NCI-H82 (cell line): ENCODE measurements at places on chromosomes 12 and 14.

DNA sequence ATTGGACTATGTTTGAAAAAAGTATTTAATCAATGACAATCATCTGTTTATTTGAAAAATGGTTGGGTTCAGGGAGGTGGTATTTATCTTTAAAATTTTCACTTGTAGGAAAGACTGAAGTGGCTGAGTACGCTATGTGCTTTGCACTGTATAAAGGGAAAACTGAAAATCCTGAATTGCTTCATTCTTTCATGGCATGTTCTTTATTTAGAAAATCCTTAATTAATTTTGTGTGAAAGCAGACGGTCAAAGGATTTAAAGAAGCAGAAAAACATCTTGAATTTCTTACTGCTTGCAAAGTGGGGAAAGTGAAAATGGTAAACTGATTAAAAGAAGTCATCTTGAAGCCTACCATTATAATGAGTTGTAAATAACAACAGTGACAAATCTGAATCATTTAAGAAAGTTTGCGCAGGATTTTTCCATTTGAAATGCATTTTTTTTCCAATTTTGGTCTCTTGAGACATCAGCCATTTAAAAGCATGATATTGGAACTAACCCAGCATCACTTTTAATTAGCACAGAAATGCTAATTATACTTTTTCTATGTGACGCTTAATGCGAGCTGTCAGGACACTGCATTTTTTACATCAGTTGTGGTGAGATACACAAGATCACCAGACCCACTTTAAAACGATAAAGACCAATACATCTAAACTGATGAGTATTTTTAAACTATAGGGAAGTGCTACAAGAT lies 169.0 kb downstream of the NEDD1 start:
- DNase-seq: no peak

- DNase-seq: no peak
These were observed 271.6 kb downstream of the CACNA1C start for GRCh38 chr12:2324387-2324786.

- peak; percentile 68 for DNase-seq
These were observed 33.8 kb downstream of the CREBL2 start for GRCh38 chr12:12645485-12645884.

DNA sequence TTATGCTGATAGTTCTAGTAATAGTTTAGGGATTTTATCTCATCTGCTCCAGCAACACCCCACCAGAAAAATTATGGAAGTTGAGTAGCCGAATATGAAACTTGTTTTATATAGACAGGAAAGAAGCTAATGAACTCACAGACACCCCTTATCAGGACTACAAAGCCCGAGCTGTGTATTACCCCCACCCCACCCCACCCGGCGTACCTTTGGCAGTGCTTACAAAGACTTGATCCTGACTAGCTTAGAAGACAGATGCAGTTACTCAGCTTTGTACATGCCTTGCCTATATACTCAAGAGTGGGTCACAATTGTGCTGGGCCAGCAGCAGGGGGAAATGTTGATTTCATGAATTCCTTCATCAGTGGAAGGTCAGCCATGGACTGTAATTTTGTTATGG lies 22.4 kb downstream of the PROX2 start:
- no peak for DNase-seq

DNA sequence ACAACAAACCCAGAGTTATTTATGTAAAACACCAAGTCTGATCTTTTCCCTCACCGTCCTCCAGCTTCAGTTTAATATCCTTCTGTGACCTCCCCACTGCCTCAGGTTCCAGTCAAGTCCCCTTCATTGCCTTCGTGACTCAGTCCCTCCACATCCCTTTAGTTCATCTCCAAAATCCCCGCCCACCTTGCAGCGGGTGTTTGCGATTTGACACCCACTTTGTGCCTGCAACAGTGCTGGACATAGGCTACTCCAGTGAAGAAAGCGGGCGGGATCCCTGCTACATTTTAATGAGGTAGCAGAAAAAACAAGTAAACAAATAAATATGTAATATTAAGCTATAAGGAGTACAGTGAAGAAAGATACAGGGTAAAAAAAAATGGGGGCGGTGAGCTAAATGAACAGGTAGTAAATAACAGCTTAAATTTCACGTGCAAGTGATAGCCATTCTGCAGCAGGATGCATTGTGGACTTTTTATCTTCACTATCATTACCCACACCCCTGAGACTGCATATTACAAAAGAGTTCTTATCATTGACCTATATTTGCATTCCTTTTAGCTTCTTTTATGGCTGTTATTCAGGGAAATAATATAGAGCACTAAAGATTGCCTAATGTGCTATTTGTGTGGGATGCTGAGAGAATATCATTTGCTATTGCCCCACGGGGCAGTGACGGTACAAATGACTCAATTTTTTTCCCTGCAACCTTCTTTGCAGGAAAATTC lies 222.8 kb upstream of the NUDT4 start:
- no peak for DNase-seq

GRCh38 chr14:77206877-77207389 lies 25.3 kb downstream of the TMEM63C start:
- peak; percentile 61 for DNase-seq

GRCh38 chr14:23105348-23105824 lies 597 bp upstream of the CIROP start:
- DNase-seq: no peak

DNA sequence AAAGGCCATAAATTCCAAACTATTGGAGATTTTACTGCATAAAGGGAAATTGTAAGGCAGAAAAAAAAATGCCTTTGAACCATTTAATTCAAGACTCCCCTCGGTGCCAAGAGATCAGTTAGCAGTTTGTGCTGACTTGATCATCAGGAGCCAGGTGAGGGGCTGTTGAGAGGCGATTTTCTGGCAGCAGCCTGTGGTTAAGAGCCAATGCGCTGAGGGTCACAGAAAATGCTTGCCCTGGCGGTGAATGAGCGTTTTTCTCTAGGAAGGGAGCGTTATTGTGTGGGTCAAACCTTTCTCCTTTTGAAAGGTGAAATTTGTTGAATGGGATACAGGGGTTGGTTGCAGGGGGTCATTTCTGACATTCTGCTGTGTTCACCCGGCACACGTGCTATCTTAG lies 4.7 kb downstream of the SRRM4 start:
- DNase-seq: peak; percentile 24

DNA sequence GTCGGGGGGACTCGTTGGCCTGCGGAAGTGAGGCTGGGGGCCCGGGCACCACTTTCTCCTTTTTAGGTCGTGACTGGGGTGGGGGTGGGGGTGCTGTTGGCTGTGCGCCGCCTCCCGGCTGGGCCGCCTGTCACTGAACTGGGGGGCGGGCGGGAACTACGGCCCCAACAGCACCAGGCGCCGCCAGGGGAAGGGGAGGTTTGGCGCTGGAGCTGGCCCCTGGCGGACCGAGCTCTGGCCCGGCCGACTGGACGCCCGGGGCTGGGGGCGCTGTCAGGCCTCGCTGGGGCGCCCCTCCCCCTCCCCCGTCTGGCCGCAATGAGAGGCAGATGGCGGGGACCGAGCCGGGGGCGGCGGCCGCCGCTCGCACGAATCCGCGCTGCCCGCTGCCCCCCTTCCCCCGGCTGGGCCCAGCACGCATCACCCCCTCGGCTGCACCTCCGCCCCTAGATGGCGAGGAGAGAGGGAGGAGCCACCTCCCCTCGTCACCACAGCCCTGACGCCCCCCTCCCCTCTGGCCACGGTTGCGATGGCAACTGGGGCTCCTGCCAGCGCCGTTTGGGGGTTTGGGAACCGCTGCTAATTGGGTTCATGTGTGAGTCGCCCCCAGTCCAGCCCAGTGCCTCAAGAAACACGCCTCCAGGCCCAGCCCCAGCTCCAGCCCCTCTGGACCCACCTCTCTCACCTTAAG lies 723 bp downstream of the NFATC4 start:
- peak; percentile 89 for DNase-seq

- DNase-seq: no peak
These were observed 5.1 kb downstream of the RNF10 start for GRCh38 chr12:120539303-120539702.

GRCh38 chr14:95185767-95186392 lies 28.6 kb upstream of the DICER1 start:
- no peak for DNase-seq

- peak; percentile 70 for DNase-seq
These were observed 114.0 kb downstream of the RPAP3 start for GRCh38 chr12:47591795-47592194.

- DNase-seq: peak; percentile 93
These were observed 160.7 kb upstream of the ARID2 start for GRCh38 chr12:45568808-45569207.
